KBM-7 (cell line): ENCODE measurements at places on chromosomes 16 and 17.
A peak's percentile ranks its signal among the peaks of the same experiment; 100 is the strongest.

- DNase-seq: peak; percentile 55
These were observed 6.0 kb upstream of the LPCAT2 start for GRCh38 chr16:55502801-55503366.

GRCh38 chr17:57892820-57893595 lies 43.2 kb upstream of the MRPS23 start:
- peak; percentile 80 for DNase-seq

GRCh38 chr17:2965621-2966595 lies 97.5 kb downstream of the OR1D5 start:
- no peak for DNase-seq

DNA sequence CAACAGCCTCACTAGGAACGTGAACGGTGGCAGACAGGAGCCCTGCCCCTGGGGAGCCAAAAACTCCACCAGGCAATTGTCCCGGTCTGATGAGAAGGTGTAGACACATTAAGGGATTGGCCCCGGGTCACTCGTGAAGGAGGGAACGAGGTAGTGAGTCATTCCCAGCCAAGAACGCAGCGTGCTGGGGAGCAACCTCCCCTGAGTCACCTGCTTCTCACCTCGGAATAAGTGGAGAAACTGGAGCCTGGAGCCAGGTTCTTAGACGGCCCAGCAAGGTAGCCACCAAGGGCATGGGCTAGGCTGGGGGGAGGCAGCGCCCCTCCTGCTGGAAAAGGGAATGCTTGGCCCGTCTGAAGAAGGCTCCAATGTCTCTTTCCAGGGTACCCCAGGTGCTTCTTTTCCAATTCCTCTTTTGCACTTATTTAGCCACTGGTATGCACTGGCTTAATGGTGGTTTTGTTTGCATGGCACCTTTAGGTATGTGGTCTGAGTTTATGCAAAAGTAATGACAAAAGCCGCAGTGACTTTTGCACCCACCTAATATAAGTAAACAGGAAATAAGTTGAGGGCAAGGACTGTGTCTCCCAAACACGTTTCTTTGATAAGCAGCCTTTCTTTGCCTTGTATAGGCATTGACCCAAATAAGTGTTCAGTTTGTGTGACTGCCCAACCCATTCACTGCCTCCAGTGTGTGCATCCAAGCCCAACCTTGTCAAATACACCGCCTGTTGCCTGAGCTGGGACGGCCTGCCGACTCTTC lies 1.8 kb upstream of the HELZ start:
- no peak for DNase-seq

DNA sequence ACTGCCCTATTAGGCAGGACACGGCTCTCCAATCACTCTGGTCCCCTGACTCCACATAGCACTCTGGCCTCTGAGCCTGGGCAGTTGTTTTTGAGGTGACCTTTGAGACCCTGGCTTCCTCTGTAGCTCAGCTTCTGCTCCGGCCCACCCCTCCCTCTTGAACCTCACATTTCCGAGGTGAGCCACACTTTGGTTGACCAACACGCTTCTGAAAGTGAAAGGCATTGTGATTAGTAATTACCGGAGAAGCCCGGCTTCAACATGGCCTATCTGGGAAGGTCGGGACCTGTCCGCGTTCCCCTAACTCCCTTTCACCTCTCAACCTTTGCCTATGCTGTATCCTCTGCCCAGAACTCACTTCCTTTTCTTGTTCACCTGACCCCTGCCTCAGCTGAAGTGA lies 10.3 kb upstream of the ITGAX start:
- no peak for DNase-seq

DNA sequence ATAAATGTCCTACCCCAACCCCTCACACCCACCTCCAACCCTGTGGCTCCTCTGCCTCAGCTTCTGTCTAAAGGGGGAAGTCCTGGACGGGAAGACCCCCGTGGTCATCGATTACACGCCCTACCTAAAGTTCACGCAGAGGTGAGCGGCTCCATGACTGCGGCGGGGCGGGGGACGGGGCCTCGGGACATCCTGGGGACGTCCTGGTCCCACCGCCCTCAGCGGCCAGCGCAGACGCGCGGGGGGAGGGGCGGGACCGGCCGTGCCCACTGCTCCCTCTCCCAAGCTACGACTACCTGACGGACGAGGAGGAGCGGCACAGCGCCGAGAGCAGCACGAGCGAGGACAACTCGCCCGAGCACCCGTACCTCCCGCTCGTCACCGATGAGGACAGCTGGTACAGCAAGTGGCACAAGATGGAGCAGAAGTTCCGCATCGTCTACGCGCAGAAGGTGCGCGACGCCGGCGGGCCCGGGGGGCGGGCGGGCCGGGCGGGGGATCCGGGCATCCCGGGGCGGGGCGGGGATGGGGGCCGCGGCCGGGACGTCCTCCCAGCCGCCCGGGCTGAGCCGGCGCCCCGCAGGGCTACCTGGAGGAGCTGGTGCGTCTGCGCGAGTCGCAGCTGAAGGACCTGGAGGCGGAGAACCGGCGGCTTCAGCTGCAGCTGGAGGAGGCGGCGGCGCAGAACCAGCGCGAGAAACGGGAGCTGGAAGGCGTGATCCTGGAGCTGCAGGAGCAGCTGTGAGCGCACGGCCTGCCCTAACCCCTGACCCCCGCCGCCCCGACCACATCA lies 6.7 kb downstream of the RUNDC3A start:
- no peak for DNase-seq

DNA sequence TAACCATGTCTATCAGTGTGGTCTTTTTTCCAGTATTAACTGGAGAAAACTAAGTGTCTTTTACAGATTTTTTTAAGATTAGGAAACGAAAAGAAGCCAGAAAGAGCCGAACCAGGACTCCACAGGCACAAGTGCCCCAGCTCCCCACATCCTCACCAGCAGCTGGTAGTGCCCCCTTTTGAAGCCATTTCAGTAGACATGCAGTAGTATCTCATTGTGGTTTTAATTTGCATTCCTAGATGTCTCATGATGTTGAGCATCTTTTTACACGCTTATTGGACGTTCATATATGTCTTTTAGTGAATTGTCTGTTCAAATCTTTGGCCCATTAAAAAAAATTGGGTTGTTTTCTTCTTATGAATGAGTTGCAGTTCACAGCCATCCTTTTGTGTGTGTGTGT lies 4.8 kb upstream of the CMTM3 start:
- no peak for DNase-seq

- DNase-seq: no peak
These were observed 23.7 kb downstream of the CASKIN2 start for GRCh38 chr17:75491680-75492079.

- DNase-seq: no peak
These were observed 1.5 kb upstream of the MFSD6L start for GRCh38 chr17:8800656-8801055.

DNA sequence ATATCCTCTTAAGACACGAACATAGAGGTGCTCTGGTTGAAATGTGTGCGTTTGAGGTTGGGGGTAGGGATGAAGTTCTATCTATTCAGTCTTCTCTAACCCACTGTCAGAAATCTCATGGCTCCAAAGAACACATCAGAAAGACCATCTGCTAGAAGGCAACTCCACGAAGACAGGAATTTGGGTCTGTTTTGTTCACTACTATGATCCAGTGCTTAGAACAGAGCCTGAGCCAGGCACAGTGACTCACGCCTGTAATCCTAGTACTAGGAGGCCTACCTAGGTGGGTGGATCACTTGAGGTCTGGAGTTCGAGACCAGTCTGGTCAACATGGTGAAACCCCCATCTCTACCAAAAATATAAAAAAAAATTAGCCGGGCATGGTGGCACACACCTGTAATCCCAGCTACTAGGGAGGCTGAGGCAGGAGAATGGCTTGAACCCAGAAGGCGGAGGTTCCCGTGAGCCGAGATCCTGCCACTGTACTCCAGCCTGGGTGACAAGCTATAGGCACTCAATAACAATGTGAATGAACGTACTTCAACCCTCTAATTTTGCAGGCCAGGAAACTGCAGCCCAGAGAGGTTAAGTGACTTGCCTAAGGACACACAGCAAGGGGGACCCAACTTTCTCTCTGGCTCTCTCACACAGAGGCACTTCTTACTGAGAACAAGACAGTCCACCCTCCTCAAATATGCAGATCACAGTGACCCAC lies 2.3 kb downstream of the CASKIN2 start:
- DNase-seq: no peak

DNA sequence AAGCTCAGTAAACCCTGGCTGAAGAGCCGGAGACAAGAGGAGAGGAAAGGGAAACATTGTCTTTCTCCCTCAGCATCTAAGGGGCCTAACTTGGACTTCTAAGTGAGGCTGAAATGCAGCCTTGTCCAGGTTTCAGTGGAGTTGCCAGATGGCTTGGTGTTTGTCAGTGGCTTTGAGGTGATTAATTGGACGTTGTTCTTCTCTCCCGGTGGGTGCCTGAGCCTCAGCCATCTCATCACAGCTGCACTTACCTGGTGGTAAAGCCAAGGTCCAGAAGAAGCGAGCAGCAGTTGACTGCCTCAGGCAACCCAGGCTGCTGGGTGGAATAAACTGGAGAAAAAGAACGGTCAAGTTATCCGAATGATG lies 202.2 kb upstream of the NLRP1 start:
- DNase-seq: no peak

- no peak for DNase-seq
These were observed 122.6 kb downstream of the AXIN2 start for GRCh38 chr17:65438708-65439294.

- DNase-seq: no peak
These were observed 5.1 kb downstream of the LLGL1 start for GRCh38 chr17:18230288-18231141.

DNA sequence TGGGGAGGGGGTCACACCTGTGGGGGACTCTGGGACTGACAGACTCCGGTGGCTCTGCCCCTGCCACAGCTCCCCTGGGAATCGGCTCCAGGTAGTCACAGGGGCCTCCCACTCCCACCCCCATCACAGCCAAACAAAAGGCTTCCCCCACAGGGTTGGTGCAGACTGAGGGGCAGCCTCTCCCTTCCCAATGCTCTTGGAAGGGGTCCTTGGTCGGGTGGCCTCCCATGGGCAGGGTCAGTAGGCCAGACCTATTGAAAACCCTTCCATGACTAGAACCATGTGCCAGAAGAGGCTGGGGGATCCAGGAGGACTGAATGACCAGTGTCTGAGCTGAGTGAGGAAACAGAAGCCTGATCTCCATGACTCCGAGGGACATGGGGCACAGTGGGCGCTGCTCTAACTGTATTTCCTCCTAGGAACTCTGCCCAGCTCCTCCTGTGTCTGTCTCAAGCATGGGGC lies 28.6 kb downstream of the TK2 start:
- no peak for DNase-seq

- no peak for DNase-seq
These were observed 36.6 kb upstream of the IL21R start for GRCh38 chr16:27365142-27366089.

GRCh38 chr16:11805556-11805955 lies 8.5 kb upstream of the ZC3H7A start:
- no peak for DNase-seq

- peak; percentile 22 for DNase-seq
These were observed 14.2 kb downstream of the C16orf82 start for GRCh38 chr16:27080895-27081294.

DNA sequence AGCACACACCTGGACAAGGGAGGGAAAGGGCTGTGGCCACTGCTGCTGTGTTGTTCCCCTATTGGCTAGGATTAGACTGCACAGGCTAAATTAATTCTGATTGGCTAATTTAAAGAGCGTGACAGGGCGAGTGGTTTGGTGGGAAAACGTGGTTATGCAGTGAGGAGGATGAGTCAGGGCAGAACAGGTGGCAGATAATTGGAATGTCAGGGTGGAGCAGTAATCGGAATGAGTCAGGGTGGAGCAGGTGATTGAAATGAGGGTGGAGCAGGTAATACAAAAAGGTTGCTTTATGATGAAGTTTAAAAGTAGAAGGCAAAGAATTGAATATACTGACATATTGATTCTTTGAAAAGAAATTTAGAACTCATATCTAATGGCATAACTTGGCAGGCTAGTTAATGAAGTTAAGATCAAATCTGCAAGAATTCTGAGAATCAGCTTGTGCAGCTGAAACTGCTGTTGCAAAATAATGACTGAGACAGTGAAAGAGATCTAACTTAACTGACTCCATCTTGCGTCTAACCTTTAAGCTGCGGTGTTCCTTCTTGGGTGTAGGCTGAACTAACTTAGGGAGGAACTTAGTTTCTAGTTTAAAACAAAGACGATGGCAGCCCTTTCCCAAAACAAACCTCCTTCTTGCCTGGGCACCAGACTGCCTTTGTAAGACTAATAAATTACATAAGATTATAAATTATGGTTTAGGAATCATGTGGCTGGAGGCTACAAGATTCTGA lies 174.3 kb downstream of the UTP18 start:
- no peak for DNase-seq

- no peak for DNase-seq
These were observed 159.9 kb upstream of the EEF2KMT start for GRCh38 chr16:5257462-5257861.

DNA sequence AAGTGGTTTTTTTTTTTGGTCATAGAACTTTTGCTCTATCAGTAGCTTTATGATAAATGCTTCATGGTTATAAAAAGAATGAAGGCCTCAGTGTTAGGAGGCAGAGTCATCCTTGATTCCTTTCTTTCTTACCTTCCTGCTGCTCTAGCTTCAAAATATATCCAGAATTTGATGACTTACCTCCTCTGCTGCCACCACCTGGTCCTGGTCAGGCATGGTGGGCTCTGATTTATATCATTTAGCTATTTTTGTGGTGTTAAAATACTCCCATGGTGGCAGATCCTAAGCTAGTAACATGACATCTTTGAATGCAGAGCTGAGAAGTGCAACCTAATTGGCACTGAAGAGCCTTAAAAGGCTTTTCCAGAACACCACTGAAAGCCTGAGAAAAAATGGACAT lies 508.8 kb upstream of the CDH8 start:
- no peak for DNase-seq

DNA sequence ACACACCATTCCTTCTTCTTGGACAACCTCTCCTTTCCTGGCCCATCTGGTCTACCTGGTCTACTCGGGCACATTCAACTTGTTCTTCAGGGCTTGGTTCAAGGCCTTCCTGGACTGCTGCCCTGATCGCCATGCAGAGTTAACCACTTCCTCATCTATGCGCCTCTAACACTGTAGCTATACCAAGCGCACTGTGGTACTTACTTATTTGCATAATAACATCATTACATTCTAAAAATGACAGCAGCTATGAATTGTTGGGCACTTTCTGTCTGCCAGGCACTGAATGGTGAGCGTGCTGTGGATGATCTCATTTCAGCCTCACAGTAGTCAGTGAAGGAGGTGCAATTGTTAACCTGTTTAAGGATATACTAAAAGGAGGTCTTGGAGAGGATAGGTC lies 66.9 kb upstream of the SDK2 start:
- peak; percentile 3 for DNase-seq

- no peak for DNase-seq
These were observed 398.5 kb downstream of the HAPSTR1 start for GRCh38 chr16:9489835-9490467.

DNA sequence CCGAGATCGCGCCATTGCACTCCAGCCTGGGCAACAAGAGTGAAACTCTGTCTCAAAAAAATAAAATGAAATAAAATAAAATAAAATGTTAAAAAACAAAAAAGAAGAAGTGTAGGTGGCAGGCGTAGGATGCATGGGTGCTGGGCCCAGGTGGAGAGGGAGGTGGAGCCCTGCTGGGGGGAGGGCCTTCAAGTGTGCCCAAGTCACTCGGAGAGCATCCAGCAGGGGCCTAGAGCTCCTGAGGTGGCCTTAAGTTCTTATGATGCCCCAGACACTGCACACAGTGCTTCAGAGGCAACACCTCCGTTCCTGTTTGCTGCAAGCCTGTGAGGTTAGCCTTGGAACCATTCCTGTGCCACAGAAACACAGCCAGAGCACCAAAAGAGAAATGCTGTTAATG lies 23.2 kb downstream of the IL4R start:
- DNase-seq: no peak
